ENCODE measurements at places on chromosomes 12 and 14.

DNA sequence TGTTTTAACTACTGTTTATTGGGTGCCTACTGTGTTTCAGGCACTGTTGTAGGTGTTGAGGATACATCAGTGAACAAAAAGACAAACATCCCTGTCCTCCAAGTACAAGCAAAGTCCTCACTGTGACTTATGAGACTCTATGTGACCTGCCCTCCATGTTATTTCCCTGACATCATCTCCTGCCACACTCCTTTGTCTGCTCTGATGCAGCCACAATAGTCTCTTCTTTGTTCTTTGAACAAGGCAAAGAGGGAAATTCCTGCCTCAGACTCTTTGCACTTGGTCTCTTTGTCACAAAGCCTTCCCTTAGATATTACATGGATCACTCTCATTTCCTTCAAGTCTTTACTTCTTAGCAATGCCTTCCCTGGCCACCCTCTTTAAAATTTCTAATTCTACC, 240.1 kb upstream of the SRRM4 start:
- DNase-seq = no peak

GRCh38 chr12:112906712-112907414, at the start of gene OAS1:
TSS of gene OAS1 (plus strand) at chr12:112906962. CDS start at chr12:112907040, 78 bp downstream.
- peak; percentile 23 for DNase-seq

DNA sequence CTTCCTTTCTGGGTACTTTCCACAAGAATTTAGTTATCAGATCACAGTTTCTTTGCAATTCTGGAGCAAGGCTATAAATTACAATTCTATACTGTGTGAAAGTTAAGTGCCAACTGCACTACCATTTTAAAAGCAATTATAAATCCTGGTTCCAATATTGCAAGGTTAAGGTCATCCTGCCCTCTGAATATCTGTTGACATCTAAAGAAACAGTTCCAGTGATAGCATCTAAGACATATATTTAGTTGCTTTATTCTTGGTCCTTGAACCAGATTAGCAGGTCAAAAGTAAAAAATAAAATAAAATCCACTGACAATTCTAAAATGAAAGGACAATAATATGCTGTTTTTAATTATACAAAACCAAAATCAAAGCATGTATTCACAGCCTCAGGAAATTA, 334.2 kb downstream of the ATXN7L3B start:
- DNase-seq = no peak

GRCh38 chr14:66038618-66039017, 447.6 kb upstream of the CCDC196 start:
- DNase-seq = no peak

GRCh38 chr12:128408669-128409068, 141.7 kb downstream of the TMEM132C start:
- no peak for DNase-seq
